T-helper 2 cell (primary cell): ENCODE measurements at places on chromosomes 2 and 18.

DNA sequence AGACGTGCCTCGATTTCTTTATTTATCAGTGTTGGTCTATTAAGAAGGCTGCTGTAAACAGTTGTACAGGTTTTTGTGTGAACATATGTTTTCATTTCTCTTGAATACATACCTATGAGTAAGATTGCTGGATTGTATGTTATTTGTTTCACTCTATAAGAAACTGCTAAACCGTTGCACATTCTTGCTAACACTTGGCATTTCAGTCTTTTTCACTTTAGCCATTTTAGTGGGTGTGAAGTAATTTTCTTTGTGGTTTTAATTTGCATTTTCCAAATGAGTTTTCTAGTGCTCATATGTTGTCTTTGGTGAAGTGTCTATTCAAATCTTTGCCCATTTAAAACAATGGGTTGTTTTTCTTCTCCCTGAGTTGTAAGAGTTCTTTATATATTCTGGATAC lies 221.5 kb upstream of the SMAD7 start:
- no peak for DNase-seq

DNA sequence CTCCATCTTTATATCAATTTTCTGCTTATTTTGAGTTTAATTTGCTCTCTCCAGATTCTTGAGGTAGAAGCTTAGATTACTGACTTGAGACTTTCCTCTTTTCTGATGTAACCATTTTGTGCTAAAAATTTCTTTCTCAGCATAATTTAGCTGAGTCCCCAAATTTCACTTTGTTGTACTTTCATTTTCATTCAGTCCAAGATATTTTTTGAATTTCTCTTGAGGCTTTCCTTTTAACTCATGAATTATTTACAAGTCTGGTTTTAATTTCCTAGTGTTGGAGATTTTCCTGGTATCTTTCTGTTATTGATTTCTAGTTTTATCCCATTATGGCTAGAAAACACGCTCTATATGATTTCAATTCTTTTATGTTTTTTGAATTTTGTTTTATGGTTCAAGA lies 144.7 kb upstream of the PGAP1 start:
- no peak for DNase-seq

- DNase-seq: no peak
These were observed 62.5 kb downstream of the DHRS9 start for GRCh38 chr2:169131587-169132512.

- DNase-seq: no peak
These were observed 88.5 kb downstream of the MRPS9 start for GRCh38 chr2:105126336-105126735.

- no peak for DNase-seq
These were observed 225.2 kb upstream of the TANK start for GRCh38 chr2:160934991-160935390.

DNA sequence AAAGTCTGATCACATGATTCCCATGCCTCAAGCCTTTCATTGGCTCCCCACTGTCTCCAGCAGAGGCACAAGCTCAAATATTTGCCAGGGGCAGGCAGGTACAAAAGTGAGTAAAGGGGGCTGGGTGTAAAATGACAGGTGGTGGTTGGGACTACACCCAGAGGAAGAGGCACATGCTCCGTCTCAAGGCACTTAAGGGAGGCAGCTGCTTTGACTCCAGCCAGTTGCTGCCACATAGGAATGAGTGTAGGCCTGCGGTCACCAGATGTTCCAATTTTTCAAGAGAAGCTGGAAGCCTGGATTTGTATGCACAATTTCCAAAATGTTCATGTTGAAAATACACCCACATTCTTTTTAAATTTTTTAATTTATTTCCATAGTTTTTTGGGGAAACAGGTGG lies 164.4 kb downstream of the UPP2 start:
- no peak for DNase-seq

GRCh38 chr18:38576349-38576748 lies 1010.8 kb upstream of the CELF4 start:
- DNase-seq: peak; percentile 1

- DNase-seq: no peak
These were observed 43.0 kb upstream of the ITSN2 start for GRCh38 chr2:24403168-24403831.

DNA sequence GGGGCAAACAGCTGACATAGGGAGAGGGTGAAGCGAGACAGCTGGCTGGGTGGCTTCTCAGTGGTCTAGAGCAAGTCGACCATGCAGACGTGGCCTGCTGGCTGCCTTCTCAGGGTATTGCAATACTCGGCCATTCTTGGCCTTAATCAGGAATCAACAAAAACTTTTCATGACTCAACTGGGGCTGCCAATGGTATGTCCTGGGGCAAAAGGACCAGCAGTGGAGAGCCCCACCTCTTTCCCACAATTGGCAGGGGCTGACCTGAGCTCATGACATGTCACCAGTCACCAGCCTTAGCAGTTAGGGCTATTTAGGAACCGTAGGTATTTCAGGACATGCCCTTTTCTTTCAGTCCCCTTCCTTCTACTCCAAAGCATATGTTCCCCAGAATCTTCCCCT lies 19.1 kb downstream of the PLA2R1 start:
- no peak for DNase-seq

DNA sequence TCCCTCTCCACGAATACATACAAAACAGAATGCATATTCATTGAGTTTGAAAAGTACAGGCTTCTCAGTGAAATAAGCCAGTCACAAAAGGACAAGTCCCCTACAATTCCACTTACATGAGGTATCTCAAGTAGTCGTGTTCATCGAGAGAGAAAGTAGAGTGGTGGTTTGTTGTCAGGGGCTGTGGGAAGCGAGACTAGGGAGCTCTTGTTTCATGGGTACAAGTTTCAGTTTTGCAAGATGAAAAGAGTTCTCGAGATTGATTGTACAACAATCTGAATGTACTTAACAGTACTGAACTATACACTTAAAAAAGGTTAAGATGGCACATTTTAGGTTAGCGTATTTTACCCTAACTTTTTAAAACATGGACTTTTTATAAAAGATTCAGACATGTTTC lies 71.5 kb upstream of the TTC39C start:
- DNase-seq: no peak

DNA sequence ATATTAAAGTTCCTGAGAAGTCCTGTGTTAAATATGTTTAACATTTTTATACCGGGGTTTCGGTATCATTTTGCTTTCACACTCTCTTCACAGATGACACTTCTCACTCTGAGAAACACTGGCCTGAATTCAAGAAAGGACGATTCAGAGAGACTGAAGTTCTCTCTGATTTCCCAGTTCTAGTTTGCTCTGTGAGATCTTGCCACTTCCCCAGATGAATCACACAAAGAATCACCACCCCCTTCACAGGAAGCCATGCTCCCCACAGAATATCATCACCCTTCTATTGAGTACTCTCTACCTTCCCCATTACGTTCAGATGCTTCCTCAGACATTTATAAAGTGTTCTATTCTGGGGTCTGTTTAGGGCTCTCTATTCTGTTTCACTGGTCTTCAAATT lies 16.1 kb upstream of the CD207 start:
- DNase-seq: no peak

- no peak for DNase-seq
These were observed 94.1 kb upstream of the OTOS start for GRCh38 chr2:240234503-240234951.

GRCh38 chr18:10566390-10566789 lies 40.6 kb downstream of the NAPG start:
- DNase-seq: no peak

- no peak for DNase-seq
These were observed at the start of gene DSG2 for GRCh38 chr18:31497836-31498573. Gene DSG2, plus strand, starts transcription at chr18:31498177. Its CDS starts 75 bp downstream, at chr18:31498252.

- no peak for DNase-seq
These were observed 97.4 kb downstream of the RHOB start for GRCh38 chr2:20544153-20544747.

- DNase-seq: no peak
These were observed 99.4 kb upstream of the SLC1A4 start for GRCh38 chr2:64889803-64890202.

GRCh38 chr18:61031626-61032025 lies 301.6 kb upstream of the CDH20 start:
- DNase-seq: no peak

DNA sequence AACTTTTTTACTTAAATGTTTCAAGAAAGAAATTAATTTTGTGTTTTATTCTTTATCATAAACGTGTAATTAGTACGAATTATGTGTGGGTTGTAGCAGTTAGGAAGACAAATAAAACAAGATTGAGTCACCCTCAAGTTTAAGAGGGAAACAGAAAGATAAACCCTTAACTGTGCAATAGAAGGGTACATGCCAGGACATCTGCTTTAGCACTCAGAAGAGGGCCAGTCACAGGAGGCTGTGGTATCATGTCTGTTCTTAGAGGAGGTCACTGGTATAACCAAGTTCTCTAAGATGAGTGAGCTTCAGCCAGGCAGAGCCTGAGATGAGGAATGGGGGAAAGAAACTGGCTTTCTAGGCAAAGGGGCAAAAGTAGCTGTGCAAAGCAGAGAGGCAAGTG lies 42.4 kb upstream of the GRHL1 start:
- no peak for DNase-seq

- DNase-seq: no peak
These were observed 119.2 kb upstream of the HNRNPA3 start for GRCh38 chr2:177093371-177093770.

GRCh38 chr2:288758-289361 lies 969 bp upstream of the ALKAL2 start:
- DNase-seq: no peak

GRCh38 chr2:23239374-23239773 lies 145.6 kb upstream of the KLHL29 start:
- DNase-seq: no peak

DNA sequence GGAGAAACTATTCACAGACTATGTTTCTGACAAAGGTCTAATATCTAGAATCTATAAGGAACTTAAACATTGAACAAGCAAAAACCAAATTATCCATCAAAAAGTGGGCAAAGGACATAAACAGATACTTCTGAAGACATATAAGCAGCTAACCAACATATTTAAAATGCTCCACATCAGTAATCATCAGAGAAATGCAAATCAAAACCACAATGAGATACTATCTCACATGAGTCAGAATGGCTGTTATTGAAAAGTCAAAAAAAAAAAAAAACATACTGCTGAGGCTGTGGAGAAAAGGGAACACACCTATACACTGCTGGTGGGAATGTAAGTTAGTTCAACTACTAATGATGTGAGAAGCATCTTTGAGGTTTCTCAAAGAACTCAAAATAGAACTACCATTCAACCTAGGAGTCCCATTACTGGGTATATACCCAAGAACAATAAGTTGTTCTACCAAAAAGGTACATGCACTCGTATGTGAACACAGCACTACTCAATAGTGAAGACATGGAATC lies 220.4 kb upstream of the TFPI start:
- DNase-seq: no peak

- DNase-seq: no peak
These were observed 77.0 kb upstream of the LYPD1 start for GRCh38 chr2:132747046-132747445.

DNA sequence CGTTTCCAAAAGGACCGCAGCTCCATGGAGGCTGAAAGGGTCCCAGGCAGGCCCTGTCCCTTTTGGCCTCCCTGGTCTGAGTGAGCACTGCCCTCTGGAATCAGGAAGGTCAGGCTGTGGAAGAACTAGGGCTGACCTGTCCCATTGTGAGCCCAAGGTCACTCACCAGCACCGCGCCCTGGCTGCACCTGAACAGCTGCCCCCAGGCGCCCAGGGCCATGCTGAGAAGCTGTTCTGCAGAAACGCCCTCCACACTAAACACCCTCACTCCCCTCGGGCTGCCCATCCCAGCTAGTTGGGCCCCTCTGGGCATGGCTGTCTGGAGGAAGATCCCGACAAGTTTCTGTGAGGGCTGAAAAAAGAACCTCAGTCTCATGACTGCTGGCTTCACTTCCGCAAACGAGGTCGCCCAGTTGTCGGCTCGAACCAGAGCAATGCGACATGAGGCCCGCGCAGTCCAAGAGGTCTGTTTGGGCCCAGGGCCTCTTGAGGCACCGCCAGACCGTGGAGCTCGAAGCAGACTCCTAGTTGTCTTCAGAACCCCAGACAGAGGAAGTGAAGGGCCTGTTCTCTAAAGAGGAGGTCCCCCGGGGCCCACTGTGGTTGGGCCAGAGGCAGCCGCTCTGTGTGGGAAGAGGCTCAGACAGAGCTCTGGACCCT lies 64.4 kb downstream of the INPP5D start:
- no peak for DNase-seq

GRCh38 chr18:70720607-70721006 lies 431.8 kb downstream of the SOCS6 start:
- no peak for DNase-seq

DNA sequence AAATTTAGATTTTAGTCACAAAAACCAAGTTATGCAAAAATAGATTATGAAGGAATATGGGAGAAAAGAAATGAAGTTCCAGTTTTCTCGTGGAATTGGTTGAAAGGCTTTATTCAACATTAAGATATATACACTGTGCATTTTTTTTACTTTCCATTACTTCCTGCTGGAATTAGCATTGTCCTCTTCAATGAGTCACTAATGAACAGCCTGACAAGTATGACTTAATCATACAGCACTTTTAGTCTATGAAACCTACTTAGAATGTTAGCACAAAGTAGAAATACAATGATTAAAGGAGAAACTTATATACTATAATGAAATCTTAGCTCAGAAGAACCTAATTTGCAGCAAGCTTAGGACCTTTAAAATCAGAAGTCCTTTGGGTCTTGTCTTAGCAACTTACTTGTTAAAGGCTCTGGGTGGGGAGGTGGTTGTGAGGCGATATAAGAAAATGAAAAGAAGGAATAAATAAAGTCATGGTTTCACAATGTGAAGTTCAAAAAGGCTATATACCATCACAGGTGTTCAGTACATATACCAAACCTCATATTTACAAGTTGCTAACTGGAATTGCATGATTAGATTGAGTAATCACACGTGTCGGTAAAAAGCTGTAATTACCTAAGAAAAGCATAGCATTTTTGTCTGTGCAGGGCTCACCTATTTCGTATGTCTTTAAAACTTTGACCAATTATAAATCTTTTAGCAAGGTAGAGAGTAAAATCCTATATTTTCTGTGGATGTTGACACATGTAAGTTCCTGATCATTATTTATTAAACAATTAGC lies 236.8 kb downstream of the CAMKMT start:
- no peak for DNase-seq

DNA sequence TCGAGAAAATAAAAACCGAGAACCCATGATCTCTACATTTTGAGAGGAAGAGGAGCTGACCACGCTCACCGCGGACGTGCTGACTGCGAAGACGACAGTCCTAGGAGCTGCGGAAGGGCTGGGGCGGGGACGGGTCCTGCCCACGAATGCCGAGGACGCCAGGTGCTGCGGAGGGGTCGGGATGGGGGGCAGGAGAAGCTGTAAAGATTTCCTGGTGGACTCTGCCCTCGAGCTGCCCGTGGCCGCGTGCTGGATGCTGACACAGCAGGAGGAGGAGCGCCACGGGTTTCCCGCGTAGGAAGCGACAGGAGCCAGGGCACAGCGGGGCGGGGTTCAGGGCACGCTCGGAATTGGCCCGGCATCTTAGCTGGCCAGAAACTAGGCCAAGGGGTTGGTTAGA lies 22.2 kb downstream of the ZSCAN30 start:
- DNase-seq: no peak

GRCh38 chr2:200305797-200306195 lies 697 bp upstream of the SPATS2L start:
- no peak for DNase-seq

- DNase-seq: no peak
These were observed 80.9 kb downstream of the CABYR start for GRCh38 chr18:24219561-24220317.

GRCh38 chr2:177730792-177731191 lies 338.2 kb downstream of the AGPS start:
- no peak for DNase-seq

GRCh38 chr2:206260188-206261012 lies 14.1 kb upstream of the ZDBF2 start:
- DNase-seq: no peak

- no peak for DNase-seq
These were observed 43.5 kb downstream of the CALCRL start for GRCh38 chr2:187404431-187405110.

GRCh38 chr2:55590810-55591440 lies 26.5 kb downstream of the PPP4R3B start:
- no peak for DNase-seq
